ENCODE measurements at places on chromosomes 11 and 22.

GRCh38 chr11:21148376-21148775 is 479.0 kb downstream of the NELL1 start:
- no peak for ATAC-seq

- no peak for ATAC-seq
These were observed 4.7 kb downstream of the OR1S2 start for GRCh38 chr11:58199271-58199670.

DNA sequence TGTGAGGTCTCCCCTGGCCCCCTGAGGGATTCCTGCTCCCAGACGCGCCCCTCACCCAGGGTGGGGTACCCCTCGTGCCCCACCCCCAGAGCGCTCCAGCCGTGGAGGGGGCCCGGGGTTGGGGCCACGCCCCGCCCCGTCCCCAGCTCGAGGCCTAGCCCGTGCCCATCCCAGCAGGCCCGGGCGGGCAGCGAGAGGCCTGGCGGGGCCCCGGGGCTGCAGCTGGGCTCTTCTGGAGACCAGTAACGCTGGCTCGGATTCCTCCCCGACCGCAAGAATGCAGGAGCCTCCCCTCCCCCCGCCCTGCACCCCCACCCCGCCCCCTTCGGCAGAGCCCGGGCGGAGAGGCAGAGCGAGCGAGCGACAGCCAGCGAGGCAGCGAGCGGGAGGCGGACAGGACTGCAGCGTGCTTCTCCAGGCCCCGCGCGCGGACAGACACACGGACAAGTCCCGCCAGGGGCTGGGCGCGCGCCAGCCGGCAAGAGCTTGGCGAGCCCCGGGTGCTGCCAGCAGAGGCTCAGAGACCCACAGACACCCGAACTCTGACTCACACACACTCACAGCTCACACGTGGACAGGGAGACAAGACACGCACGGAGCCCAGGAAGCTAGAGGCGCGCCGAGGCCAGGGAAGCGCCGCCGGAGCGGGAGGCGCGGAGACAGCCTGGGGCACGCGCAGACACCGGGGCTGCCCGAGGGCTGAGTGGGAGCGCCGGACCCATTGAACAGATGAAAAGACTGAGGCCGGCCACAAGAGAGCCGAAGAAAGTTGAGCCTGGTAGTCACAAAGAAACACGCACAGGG is 15.2 kb downstream of the BCL9L start:
- ATAC-seq, result peak; percentile 57

DNA sequence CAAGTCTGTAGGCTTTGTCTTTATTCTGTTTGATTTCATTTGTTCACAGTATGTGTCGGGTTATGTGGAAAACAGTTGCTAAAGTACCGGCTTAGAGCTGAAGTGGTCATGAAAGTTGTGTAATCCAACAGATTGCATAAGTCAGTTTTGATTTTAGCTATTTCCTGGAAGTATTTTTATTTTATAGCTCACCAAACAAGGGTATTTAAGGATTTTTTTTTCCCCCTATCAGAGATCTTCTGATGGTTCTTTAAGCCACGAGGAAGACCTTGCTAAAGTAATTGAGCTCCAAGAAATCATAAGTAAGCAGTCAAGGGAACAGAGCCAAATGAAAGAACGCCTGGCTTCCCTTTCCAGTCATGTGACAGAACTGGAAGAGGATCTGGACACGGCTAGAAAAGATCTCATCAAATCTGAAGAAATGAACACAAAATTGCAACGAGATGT is 55.9 kb downstream of the PPFIA1 start:
- no peak for ATAC-seq

GRCh38 chr11:58745705-58746364 is 14.1 kb upstream of the GLYAT start:
- ATAC-seq, result no peak

DNA sequence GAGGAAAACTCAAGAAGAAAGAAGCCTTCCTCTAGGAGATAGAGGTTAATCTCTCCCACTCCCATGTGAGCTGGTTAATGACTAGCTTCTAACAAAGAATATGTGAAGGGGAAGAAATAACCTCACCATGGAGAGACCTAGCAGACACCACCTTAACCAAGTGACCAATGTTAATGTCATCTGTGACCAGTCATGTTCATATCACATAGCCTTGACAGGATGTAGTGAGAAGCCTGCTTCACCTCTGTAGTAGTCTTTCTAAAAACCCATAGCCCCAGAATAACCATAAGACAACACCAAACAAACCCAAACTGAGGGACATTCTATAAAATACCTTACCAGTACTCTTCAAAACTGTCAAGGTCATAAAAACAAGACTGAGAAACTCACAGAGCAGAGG is 21.5 kb upstream of the POU2AF1 start:
- no peak for ATAC-seq

- no peak for ATAC-seq
These were observed 6.8 kb upstream of the LIF start for GRCh38 chr22:30253205-30253852.

DNA sequence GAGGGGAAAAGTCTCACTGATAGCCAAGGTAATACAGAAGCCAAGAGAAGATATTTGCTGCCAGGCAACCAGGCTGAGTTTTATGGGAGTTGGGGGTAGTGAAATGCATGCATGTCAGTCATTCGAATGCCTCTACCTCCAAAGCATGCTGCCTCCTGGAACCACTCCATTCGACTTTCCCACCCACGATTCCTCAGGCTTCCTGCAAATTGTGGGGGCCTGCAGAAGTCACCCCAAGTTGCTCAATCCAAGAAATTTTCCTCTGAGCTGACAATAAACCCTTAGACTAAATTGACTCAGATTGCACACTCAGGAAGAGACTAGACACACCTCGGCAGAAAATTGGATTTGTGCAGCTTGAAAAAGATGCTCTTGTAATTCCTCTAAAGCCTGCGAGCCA is 73.6 kb upstream of the GRK3 start:
- ATAC-seq, result no peak

- ATAC-seq, result no peak
These were observed 78.3 kb downstream of the MICAL2 start for GRCh38 chr11:12188548-12189317.

- ATAC-seq, result no peak
These were observed 2.0 kb upstream of the C11orf42 start for GRCh38 chr11:6203327-6203726.

DNA sequence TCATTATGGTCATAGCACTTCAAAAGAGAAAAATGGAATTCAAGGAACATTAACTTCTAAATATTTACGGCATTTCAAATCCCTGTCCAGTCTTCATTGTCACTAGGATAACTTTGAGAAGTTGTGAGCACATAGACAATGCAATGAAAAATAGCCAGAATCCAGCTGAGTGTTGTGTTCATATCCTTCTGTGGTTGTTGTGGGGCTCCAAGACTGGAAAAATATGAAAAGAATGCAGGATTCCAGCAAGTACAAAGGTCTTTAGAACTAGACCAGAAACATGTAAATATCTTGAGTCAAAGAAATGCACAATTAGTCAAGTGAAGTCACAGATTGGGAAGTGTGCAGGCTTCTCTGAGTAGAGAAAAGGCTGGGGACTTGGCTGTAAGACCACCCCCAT is 68.7 kb downstream of the WT1 start:
- ATAC-seq, result no peak

GRCh38 chr22:42915980-42916765 is 59.1 kb upstream of the ARFGAP3 start:
- no peak for ATAC-seq

- ATAC-seq, result no peak
These were observed 4.6 kb downstream of the CFL1 start for GRCh38 chr11:65853246-65853979.

GRCh38 chr11:27902981-27903624 is 202.8 kb upstream of the BDNF start:
- peak; percentile 63 for ATAC-seq

GRCh38 chr11:118885831-118886565 is 2.3 kb downstream of the CXCR5 start:
- ATAC-seq, result no peak

DNA sequence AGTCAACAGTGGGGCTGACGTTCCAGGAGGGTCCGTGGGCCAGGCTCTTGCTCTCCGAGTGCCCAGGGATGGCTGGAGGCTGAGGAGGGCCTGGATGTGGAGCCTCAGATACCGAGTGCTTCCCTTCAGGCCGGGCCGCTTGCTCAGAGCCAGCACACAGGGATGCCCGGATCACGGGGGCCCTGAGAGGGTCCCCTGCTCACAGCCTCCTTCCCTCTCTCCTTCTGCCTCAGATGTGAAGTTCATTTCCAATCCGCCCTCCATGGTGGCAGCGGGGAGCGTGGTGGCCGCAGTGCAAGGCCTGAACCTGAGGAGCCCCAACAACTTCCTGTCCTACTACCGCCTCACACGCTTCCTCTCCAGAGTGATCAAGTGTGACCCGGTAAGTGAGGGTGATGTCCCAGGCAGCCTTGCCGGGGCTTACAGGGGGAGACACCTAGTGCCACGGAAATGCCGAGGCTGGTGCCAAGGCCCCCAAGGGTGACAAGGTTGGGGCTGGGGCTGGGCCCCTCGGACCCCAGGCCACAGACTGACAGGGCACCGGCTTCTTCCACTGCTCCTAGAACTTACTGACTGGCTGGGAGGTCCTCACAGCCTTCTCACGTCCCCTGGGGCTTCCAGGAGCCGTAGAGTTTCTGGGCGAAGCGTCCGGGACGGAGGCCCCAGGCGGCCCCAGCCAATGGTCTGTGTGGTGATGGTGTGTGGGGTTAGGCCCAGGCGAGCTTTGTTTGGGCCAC is 7.0 kb downstream of the CCND1 start:
- ATAC-seq, result no peak

GRCh38 chr22:47153854-47154525 is 391.5 kb downstream of the TBC1D22A start:
- ATAC-seq, result peak; percentile 33

GRCh38 chr11:43810929-43811596 is 69.6 kb upstream of the ALKBH3 start:
- ATAC-seq, result peak; percentile 46

DNA sequence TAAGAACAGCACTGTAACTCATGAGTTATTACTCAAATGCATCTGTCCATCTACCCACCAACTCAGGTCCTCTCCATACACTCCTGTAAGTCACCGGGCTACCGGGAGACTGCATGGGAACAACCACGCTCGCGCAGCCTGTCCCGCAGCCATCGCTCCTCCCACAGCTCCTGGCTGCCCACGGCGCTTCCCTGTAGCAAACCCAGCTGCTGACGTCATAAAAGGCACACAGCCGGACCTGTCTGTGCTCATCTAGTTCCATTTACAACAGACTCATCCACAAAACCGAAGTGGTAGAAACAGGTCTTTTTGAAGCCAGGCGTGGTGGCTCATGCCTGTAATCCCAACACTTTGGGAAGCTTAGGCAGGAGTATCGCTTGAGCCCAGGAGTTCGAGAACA is 23.4 kb upstream of the PACSIN2 start:
- ATAC-seq, result no peak

GRCh38 chr11:117009905-117010605 is 88.2 kb downstream of the SIK3 start:
- no peak for ATAC-seq

- no peak for ATAC-seq
These were observed 14.3 kb downstream of the MYO7A start for GRCh38 chr11:77142091-77142975.

DNA sequence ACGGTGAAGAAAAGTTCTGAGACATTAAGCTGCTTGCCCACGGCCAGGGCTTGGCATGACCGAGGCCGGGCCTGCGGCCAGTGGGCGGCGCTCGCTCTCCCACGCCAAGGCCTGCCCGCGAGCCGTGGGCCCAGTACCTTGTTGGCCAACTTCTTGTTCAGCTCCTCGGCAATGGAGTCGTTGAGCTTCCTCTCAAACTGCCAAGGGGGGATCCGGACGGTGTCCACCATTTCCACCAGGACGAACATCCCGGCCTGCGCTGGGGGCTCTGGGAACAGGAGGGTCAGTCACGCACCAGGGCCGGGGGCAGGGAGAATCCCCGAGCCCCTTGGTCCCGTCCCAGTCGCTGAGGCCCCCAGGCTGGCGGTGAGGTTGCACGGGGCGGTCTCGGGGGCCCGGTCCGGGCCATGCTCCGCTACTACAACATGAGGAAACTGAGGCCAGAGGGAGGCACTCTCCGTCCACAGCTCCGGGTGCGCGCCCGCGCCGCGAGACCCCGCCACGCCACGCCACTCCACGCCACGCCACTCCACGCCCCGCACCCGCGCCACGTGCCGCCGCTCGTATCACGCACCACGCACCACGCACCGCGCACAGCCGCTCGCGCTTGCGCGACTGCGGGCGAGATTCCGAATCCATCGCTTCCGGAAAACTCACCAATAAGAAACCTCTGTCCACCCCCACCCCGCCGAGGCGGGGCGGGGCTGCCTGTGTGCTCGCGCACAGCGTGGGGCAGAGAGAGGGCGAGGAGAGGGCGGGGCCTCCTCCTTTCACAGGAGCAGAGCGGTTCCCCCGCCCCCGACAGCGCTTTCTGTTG is at the start of gene POLR3H:
POLR3H (minus strand) TSS at position 617 of the 817 bp plus-strand sequence; CDS start at position 248, 369 bp downstream.
- ATAC-seq, result peak; percentile 97

- no peak for ATAC-seq
These were observed 43.5 kb downstream of the GNB1L start for GRCh38 chr22:19811211-19811621.

GRCh38 chr22:41405588-41405987 is 23.8 kb downstream of the TEF start:
- no peak for ATAC-seq

DNA sequence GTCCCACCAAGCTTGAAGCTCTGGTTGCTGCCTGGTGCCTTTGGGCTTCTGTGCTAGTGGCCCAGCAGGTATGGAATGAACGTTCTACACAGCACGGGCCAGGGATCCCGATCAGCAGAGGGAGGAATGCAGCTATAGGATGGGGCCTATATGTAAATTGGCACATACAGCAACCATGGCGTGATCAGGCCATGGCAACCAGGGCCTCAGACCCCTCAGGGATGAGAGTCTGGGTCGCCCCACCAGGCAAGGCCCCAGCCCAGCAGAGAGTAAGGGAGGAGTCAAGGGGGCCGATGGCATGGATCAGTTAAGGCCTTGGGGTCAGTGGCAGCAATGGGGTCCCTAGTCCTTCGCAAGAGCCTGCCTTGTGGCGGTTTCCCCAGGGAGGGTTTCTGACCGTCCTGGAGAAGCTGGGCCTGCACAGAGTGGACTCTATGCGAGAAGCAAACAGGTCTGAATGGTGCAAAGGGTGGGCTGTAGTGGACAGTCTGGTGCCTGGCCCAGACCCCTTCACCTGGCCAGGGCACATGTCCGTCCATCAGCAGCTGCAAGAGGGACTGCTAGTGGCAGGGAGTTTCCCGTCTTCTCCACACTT is 98.6 kb downstream of the RPS6KA4 start:
- no peak for ATAC-seq

DNA sequence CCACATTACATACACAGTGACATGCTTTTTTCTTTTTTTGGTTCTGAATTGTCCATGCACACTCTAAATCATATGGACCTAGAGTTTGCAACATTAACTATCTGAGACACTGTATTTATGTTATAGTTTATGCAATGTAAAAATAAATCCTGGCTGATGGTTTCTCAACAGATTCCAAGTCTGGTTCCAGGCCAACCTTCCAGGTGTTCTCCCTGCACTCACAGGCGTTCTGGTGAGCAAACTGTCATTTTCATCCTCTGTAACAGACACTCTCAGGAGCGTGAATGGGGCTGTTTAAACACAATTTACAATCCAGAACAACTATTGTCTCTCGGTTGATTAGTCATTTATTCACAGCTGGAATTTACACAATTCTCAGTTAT is 36.5 kb upstream of the ANKK1 start:
- no peak for ATAC-seq

Data from SK-N-SH treated with all-trans-retinoic acid at 6 μM for 48 hours (cell line).